ENCODE measurements at places on chromosomes 4 and X.

DNA sequence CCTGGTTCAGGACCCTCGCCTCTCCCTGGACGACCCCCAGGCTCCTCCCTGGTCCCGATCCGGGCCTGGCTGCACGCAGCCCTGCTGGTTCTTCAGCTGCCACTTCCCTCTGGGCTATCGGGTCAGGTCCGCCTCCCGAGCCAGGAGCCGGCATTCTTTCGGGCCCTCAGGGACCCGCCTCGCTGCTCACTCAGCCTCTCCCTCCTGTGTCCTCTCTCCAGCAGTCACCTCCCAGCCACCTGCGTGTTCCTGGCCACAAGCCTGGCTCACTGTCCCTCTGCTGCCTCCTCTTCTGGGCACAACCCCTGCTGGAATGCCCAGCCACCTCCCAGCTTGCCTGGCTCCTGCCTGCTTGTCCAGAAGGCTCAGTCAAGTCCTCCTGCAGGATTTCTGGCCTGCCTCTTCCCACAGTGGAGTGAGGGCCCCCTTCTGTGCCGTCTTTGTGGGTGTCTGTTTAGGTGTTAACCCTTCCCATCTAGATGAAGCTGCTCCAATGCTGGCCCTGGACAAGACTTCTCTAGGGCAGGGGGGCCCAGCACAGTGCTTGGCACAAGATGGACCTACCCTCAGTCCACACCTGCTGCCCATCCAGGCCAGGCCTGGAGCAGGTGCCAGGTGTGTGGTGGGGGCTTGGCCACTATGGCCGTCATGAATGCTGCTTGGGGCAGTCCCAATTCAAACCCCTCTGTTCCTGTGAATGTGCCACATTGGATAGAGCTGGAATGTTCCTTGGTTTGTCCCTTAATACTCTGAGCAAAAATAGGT lies 2.2 kb downstream of the WFS1 start:
- DNase-seq: no peak

- DNase-seq: no peak
These were observed 39.7 kb downstream of the AKAP4 start for GRCh38 chrX:50161127-50161526.

DNA sequence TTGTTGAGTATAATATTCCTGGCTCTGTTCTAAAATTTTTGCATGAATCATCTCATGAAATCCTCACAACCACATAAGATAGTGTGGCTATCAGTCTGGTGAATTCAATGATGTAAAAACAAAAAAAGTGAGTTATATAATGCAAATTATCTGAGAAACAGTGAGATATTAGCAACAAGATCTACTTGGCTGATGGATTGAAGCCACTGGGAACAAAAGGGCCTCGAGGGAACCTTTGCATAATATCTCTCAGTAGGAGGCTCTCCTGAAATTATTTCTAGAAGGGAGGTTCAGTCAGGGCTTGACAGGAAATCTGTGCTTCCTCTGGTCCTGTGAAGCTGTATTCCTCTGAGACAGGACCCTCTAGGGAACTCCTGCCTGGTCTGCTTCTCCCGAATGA lies 30.1 kb upstream of the NUP54 start:
- DNase-seq: no peak

GRCh38 chr4:153347117-153347516 lies 2.6 kb downstream of the MND1 start:
- no peak for DNase-seq

DNA sequence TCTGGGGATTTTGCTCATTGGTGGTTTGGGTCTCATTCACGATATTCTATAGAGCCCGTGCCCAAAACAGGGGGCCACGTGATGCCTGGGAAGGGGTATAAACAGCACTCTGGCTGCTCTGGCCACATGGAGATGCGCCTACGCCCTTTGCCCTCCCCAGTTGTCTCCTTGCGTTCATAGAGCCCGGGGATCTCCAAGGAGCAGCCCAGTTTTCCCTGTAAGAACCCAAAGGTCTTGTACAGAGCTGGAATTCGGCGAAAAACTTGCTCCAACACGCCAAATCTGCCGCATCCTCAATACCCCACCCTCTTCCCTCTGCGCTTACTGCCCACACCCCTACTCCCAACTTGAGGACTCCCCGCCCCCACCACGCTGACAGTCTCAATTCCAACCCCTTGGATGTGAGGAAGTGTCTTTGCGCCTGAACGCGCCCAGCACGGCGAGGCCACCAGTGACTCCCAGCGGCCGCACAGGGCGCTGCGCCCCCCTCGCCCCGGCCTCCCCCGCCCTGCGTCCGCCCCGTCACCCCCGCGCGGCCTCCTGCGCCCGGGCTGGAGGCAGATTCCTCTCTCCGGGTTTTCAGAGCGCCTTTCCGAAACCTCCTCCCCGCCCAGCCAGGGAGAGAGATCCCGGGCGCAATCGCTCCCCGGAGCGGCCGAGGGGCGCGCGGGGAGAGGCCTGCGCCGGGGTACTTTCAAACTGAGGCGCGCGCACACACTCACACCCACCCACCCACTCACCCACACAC lies at the start of gene NHS:
Gene NHS, plus strand, starts transcription at position 582 of the 748 bp plus-strand sequence. CDS start 558 bp downstream, outside the sequence.
- peak; percentile 4 for DNase-seq

- DNase-seq: no peak
These were observed 349.0 kb downstream of the PCDH7 start for GRCh38 chr4:31069151-31069550.

- DNase-seq: no peak
These were observed 215.7 kb upstream of the NEIL3 start for GRCh38 chr4:177093964-177094363.

GRCh38 chr4:69843932-69844331 lies 16.0 kb downstream of the SULT1E1 start:
- DNase-seq: no peak

- no peak for DNase-seq
These were observed 50.4 kb upstream of the SLC25A4 start for GRCh38 chr4:185092535-185093197.

DNA sequence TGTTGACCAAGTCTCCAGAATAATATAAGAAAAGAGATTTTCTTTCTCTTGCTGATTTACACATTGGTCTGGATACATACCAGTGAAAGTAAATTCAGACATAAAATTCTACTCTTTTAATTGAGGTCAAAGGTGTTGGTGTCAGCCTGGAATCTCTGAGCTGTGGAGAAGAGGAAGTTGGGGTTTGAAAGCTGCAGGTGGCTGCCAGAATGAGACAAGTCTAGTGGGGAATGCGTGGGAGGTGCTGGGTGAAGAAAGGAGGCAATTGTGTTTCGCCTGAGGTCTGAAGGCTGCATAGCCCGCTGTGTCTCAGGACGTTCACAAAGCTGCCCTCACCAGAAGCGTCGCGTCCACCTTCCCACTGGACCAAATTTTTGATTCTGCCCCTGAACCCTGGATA lies 31.2 kb downstream of the PHEX start:
- DNase-seq: no peak

DNA sequence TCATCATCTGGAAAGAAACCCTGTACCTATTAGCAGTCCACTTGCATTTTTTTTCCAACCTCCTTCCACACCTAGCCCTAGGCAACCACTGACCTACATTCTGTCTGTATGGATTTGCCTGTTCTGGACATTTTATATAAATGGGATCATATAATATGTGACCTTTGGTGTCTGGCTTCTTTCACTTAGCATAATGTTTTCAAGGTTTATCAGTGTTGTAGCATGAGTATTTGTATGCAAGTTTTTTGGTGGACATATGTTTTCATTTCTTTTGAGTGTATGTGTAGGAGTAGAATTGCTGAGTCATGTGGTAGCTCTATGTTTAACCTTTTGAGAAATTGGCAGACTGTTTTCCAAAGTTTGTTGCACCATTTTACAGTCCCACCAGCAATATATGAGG lies 198.6 kb downstream of the CEP135 start:
- no peak for DNase-seq

- no peak for DNase-seq
These were observed 126.7 kb upstream of the STX18 start for GRCh38 chr4:4668355-4669210.

DNA sequence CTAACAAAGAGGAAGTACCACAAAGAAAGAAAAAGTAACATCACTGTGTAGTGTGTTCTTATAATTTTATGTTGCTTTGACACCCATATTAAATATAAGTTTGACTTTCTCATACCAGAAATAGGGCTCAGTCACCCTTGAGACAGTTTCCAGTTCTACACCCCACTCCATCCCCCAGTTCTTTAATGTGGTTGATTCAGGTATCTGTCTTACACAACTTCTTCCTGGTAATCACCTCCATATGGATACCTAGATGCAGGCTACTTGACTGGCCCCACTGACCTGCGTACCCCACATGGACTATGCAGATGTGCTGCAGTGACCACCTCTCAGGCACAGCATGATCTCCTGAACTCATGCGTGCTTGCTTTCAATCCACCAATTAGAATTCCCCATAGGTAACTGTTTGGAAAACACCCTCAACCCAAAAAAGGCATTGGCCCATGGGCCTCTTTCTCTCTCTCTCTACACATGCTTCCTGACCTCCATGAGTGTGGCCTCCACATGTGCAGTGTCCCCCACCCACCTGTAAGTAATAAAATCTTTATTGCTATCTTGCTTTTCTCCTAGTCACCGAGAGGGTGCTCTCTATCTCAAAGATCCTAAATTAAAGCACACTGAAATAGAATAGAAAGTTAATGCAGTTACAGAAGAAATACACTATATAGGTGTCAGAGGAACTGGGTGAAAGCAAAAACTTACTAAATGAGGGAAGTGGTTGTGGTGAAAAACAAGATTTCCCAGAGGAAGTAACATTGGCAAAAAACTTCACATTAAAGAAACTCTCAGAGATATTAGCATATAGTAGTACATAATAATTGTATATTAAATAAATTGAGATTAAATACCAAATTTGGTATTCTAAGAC lies 98.4 kb downstream of the ZAR1 start:
- no peak for DNase-seq

- no peak for DNase-seq
These were observed 41.3 kb upstream of the ATP6AP2 start for GRCh38 chrX:40539214-40540142.

DNA sequence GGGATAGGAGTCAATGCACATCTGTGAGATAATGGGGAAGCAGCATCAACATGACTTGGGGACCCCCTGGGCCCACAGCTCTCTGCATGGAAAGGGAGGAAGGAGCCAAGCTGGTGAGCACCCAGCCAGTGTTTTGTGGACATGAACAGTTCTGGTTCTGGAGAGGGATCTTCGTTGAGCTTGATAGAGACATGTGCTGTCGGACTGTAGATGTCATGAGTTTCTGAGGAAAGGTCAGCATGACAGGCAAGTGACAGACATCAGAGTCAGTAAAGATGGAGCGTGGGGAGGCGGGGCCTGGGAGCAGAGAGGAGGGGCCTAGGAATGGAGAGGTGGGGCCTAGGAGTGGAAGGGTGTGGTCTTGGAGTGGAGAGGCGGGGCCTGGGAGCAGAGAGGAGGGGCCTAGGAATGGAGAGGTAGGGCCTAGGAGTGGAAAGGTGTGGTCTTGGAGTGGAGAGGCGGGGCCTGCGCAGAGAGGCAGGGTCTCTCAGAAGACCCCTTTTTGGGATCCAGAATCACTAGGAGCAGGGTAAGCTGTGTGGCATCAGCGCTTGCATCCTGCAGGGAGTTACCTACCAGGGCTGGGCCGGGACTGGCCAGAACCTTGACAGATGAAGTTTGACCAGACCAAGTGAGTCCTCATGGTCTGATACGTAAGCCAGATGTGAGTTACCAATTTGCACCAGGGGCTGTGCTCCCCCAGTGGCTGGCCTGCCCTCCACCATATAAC lies 33.7 kb downstream of the PIGG start:
- DNase-seq: no peak

DNA sequence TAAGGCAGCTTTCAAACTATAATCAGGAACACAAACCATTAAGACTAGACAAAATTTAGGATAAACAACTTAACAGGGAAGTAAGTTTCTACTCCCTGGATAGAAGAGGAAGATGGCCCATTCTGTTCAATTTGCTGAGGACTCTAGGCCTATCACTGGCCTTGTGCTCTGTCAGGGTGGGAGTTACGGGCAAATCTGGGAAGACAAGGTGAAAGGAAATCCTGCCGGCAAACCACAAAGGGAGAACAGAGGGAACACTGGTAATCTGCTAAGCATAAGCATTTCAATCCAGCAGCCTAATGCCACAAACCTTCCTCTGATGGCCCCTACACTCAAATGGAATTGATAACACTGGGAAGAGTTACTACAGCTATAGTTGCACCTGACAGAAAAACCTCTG lies 8.3 kb downstream of the GPR82 start:
- no peak for DNase-seq

- no peak for DNase-seq
These were observed 11.6 kb downstream of the AMELX start for GRCh38 chrX:11304829-11305228.

DNA sequence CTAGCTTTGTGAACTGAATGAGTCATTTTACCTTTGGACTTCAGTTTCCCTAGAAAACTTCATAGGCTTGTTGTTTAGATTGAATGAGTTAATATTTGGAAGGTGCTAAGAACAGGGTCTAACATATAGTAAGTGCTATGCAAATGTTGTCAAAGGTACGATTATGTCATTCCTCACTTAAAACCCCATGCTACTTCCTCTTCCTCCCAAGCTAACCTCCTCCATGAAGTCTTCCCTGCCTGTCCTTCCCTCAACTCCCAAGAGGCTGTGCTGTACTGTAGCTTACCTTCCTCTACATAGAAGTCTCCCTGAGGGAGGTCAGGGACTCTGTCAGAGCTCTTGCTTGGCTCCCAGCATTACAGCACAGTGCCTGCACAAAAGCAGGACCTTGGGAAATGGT lies 103.4 kb upstream of the PJA1 start:
- DNase-seq: no peak

- no peak for DNase-seq
These were observed 31.2 kb upstream of the PDGFRA start for GRCh38 chr4:54197926-54198325.

DNA sequence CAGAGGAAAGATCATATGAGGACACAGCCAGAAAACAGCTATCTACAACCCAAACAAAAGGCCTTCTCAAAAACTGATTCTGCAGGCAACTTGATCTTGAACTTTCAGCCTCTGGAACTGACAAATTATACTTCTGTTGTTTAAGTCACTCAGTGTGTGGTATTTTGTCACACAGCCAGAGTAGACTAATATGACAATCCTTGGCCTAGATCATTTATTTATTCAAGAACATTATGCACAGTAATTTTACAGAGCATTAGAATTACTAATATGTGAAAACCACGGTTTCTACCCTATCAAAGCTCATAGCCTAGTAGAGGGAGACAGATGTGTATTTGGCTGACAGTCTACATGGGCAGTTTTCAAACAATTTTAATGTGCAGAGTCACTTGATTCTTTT lies 167.8 kb upstream of the PCDH18 start:
- DNase-seq: no peak

DNA sequence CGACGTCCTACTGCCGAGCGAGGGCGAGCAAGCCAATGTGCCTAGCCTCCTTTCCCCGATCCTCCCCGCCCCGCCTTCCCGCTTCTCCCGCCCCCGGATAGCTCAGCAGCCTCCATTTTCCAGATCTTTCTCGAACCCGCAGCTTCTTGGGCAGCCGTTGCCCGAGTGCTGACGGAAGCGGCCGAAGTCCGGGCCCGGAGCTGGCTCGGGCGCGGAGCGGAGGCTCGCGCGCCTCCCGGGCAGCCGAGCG lies 172 bp upstream of the HSPA4L start:
- DNase-seq: peak; percentile 25

- DNase-seq: no peak
These were observed 244.0 kb upstream of the GATB start for GRCh38 chr4:152004801-152005200.

GRCh38 chr4:25494166-25494565 lies 117.1 kb downstream of the ANAPC4 start:
- DNase-seq: no peak

- DNase-seq: no peak
These were observed 203.1 kb downstream of the FAT4 start for GRCh38 chr4:125517831-125518230.

- no peak for DNase-seq
These were observed 107.3 kb downstream of the JADE1 start for GRCh38 chr4:128916832-128917231.

- DNase-seq: no peak
These were observed 39.3 kb upstream of the TXK start for GRCh38 chr4:48173056-48173991.

All from cortex of kidney (tissue), 1 donor.